ENCODE measurements at places on chromosomes 3 and 15. TPM values are rescaled to one million over a fixed set of nuclear protein-coding genes. Genes with fewer than 3 reads are reported as not detected.

Gene P2RY14
- total RNA-seq = 2.5 TPM

Gene PP2D1
- not detected for total RNA-seq

Gene IL5RA
- not detected for total RNA-seq

Gene EFCC1
- 0.45 TPM for total RNA-seq

Gene RBPMS2
- total RNA-seq = not detected

- no peaks in the 10 kb centered on the region for H3K27me3 ChIP-seq
- H3K27ac ChIP-seq = peak overlapping the region; percentile 100
- H3K4me1 ChIP-seq = peaks cover 87% of the 10 kb centered on the region
These were observed 151.5 kb upstream of the BHLHE40 start for GRCh38 chr3:4827767-4828166.

DNA sequence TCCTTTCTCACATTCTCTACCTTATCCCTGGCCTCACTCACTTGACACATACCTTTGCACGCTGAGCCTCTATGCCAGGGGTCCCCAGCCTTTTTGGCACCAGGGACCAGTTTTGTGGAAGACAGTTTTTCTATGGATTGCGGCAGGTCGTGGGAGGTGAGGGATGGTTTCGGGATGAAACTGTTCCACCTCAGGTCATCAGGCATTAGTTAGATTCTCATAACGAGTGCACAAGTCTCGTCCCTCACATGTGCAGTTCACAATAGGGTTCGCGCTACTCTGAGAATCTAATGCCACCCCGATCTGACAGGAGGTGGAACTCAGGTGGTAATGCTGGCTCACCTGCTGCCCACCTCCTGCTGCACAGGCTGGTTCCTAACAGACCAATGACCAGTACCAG, 112.5 kb upstream of the EIF1B start:
- no peak for DNase-seq
- H3K4me1 ChIP-seq = no peaks in the 10 kb centered on the region
- no peak overlapping the region for H3K4me3 ChIP-seq
- H3K27ac ChIP-seq = no peak overlapping the region
- no peaks in the 10 kb centered on the region for H3K36me3 ChIP-seq
- no peaks in the 10 kb centered on the region for H3K27me3 ChIP-seq

DNA sequence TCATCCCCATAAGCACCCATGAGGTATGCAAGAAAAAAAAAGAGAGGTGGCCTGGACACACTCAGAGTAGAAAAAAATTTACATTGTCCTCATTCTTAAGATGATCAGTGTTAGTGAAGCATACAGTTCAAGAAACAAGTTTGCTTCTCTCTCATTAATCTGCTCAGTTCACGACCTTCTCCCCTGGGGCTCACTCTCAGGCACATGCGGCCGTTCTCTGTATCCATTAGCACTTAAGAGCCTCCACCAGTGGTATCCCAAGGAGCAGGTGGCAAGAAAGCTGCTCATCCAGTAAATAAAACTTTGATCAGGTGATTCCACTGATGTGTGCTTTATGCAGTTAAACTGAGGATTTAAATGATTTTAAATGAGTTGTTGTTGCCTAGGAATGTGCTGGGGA, 57.4 kb downstream of the ARHGAP31 start:
- H3K27ac ChIP-seq = no peak overlapping the region
- no peaks in the 10 kb centered on the region for H3K36me3 ChIP-seq
- H3K4me1 ChIP-seq = peaks cover 26% of the 10 kb centered on the region

GRCh38 chr3:877001-877400, 215.8 kb upstream of the CNTN6 start:
- no peaks in the 10 kb centered on the region for H3K27me3 ChIP-seq
- H3K27ac ChIP-seq = no peak overlapping the region
- no peak overlapping the region for H3K4me3 ChIP-seq
- no peaks in the 10 kb centered on the region for H3K4me1 ChIP-seq
- DNase-seq = no peak

GRCh38 chr3:10240799-10241198, 7.5 kb upstream of the TATDN2 start:
- H3K4me1 ChIP-seq = peaks cover 51% of the 10 kb centered on the region
- H3K27ac ChIP-seq = peak overlapping the region; percentile 95
- H3K27me3 ChIP-seq = no peaks in the 10 kb centered on the region
- peaks cover 57% of the 10 kb centered on the region for H3K36me3 ChIP-seq

- H3K27me3 ChIP-seq = no peaks in the 10 kb centered on the region
- DNase-seq = no peak
- peaks cover 22% of the 10 kb centered on the region for H3K4me1 ChIP-seq
- peaks cover 16% of the 10 kb centered on the region for H3K36me3 ChIP-seq
These were observed 55.4 kb downstream of the B3GALNT1 start for GRCh38 chr3:161049683-161050248.

GRCh38 chr3:40317061-40317855, 7.8 kb downstream of the EIF1B start:
- DNase-seq = peak; percentile 14
- peaks cover 8% of the 10 kb centered on the region for H3K36me3 ChIP-seq
- peaks cover 8% of the 10 kb centered on the region for H3K4me1 ChIP-seq
- H3K4me3 ChIP-seq = no peak overlapping the region
- no peaks in the 10 kb centered on the region for H3K27me3 ChIP-seq

DNA sequence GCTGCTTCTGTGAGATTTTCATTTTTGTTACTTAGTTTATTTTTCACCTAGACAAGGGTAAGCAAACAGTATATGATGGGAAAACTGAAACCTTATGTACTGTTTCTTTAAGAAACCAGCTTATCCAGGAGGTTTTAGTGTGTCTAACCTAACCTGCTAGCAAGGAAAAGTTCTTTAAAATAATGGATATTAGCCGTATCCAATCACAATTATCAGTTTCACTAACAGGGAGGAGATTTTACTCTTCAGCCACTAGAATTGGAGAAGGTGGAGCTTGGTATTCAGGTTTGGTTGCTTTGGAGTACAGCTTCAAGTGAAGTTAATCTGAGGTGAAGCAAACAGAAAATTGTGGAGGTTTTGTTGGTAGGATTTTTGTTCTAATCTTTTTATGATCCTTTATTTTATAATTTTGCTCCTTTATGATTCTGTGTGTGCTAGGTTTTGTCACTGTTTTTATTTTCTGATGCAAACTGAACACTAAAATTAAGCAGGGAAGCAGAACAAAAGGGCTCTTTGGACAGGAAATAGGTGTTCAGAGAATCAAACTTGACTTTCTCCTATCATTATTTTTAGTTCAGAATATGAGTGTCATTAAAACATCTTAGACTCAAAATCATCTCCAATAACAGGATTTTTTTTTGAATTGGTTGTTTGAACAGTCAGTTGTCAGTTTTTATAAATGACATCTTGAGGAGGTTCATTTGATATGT, 13.0 kb downstream of the ZFAND6 start:
- peak overlapping the region; percentile 77 for H3K27ac ChIP-seq
- H3K27me3 ChIP-seq = no peaks in the 10 kb centered on the region
- no peak for DNase-seq

DNA sequence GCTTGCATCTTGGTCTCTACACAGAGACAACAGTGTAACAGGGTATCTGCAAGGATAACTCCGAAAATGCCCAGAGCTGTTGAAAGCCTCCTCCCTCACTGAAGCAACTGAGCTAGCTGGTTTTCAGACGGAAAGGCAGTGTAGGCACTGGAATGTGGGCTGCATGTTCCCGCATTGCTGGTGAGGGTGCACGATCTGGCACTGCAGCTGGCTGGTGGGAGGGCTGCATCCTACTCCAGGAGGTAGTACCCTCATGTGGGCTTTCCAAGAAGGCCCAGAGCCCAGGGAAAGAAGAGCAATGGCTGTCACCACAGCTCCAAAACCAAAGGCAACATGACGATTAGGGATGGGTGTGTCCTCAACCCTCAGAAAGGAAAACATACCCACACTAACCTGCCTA, 28.7 kb upstream of the RPS17 start:
- H3K4me1 ChIP-seq = peaks cover 1% of the 10 kb centered on the region
- H3K4me3 ChIP-seq = no peak overlapping the region
- no peaks in the 10 kb centered on the region for H3K36me3 ChIP-seq
- no peak overlapping the region for H3K27ac ChIP-seq
- peaks cover 6% of the 10 kb centered on the region for H3K27me3 ChIP-seq
- DNase-seq = no peak

DNA sequence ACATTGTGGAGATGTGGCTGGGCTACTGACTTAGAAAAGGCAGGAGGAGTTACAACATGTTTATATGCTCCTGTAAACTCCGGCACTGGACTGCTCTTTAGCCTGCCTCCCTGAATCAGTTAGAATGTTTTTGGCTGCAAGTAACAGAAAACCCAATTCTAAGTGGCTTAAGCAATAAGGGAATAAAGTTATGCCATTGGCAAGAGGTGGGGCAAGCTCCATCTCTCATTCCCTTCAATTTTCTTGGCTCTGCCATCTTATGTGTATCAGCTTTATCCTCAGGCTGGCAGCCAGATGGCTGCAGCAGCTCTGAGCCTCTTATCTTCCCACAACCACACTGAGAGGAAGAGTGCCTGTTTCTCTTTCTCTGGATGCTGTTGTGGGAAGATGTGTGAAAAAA, 22.4 kb upstream of the MEIS2 start:
- H3K27me3 ChIP-seq = peaks cover 17% of the 10 kb centered on the region
- H3K36me3 ChIP-seq = no peaks in the 10 kb centered on the region
- no peak overlapping the region for H3K4me3 ChIP-seq
- H3K4me1 ChIP-seq = no peaks in the 10 kb centered on the region

DNA sequence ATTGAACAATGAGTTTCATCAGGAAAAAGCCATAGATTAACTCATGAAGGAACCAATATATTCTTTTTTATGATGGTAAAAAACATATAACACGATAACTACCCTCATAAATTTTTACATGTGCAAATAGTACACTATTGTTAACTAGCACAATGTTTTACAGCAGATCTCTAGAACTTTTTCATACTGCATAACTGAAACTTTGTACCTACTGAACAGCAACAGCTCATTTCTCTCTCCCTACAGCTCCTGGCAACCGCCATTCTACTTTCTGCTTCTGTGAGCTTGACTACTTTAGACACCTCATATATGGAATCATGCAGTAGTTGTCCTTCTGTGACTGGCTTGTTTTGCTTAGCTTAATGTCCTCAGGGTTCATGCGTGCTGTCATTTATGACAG, 235.4 kb downstream of the NFKBIZ start:
- H3K27ac ChIP-seq = no peak overlapping the region
- peaks cover 14% of the 10 kb centered on the region for H3K36me3 ChIP-seq
- no peak for DNase-seq
- no peak overlapping the region for H3K4me3 ChIP-seq
- H3K4me1 ChIP-seq = peaks cover 33% of the 10 kb centered on the region
- no peaks in the 10 kb centered on the region for H3K27me3 ChIP-seq

DNA sequence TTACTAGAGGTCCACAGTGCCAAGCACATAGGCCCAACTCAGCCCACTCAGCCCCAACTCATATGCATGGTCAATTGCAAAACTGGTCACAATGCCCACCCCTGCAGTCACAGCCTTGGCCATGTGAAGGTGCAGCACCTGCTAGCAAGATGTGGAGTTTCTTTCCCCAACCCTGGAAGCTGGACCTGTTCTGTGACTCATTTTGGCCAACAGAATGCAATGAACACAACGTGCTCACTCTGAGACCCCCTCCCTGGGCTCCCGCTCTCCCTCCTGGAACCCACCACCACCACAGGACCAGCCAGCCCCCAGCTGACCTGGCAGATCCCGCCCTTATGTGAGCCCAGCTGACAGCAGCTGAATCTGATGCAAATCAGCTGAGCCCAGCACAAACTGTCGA, 34.4 kb downstream of the ALDH1L1 start:
- no peaks in the 10 kb centered on the region for H3K4me1 ChIP-seq
- DNase-seq = no peak
- no peak overlapping the region for H3K4me3 ChIP-seq
- H3K27ac ChIP-seq = no peak overlapping the region
- no peaks in the 10 kb centered on the region for H3K36me3 ChIP-seq

- H3K27ac ChIP-seq = no peak overlapping the region
- no peaks in the 10 kb centered on the region for H3K36me3 ChIP-seq
- no peaks in the 10 kb centered on the region for H3K4me1 ChIP-seq
- DNase-seq = no peak
These were observed 735.0 kb downstream of the ROBO1 start for GRCh38 chr3:79032686-79033318.

- peaks cover 22% of the 10 kb centered on the region for H3K36me3 ChIP-seq
- H3K4me3 ChIP-seq = no peak overlapping the region
- peak overlapping the region; percentile 97 for H3K27ac ChIP-seq
These were observed 19.2 kb downstream of the GOLM2 start for GRCh38 chr15:44307712-44308111.
